WTC11 (cell line): ENCODE measurements at places on chromosomes 2 and 18.

DNA sequence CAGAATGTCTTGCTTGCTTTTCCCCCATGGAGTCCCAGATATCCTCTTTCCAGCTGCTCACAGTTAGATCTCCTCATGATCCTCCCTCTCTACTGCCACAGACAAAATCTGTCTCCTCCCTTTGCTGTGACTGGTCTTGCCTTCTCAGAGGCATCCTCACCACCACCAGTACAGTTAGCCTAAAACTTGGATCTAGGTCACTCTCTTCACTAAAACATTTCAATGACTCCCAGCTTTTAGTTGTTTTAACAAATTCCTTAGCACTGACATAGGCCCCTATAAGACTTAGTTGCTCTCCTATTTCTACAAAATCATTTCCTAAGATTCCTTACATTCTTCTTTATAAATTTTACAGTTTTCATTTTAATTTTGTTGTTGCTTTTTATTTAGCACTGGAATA lies 734.2 kb upstream of the CHAC2 start:
- no peak overlapping the region for H3K4me3 ChIP-seq
- H3K27ac ChIP-seq: no peak overlapping the region
- H3K4me1 ChIP-seq: peaks cover 19% of the 10 kb centered on the region
- no peak for DNase-seq
- H3K27me3 ChIP-seq: peaks cover 18% of the 10 kb centered on the region

- peak; percentile 53 for DNase-seq
- peaks cover 32% of the 10 kb centered on the region for H3K4me1 ChIP-seq
- no peaks in the 10 kb centered on the region for H3K36me3 ChIP-seq
- peak overlapping the region; percentile 13; the same call in 1 of the 2 replicates for H3K4me3 ChIP-seq
- peaks cover 12% of the 10 kb centered on the region for H3K27me3 ChIP-seq
- peak overlapping the region; percentile 47; the same call in 1 of the 2 replicates for H3K27ac ChIP-seq
These were observed 624.9 kb upstream of the FANCL start for GRCh38 chr2:58866040-58866439.

GRCh38 chr2:202771741-202772460 lies 99.7 kb downstream of the ICA1L start:
- DNase-seq: no peak
- no peaks in the 10 kb centered on the region for H3K27me3 ChIP-seq
- peaks cover 10% of the 10 kb centered on the region; the same call in 1 of the 2 replicates for H3K36me3 ChIP-seq
- no peak overlapping the region for H3K27ac ChIP-seq

GRCh38 chr2:177242121-177242987 lies 22.2 kb downstream of the NFE2L2 start:
- DNase-seq: no peak
- H3K4me1 ChIP-seq: peaks cover 63% of the 10 kb centered on the region
- H3K27ac ChIP-seq: peak overlapping the region; percentile 82

DNA sequence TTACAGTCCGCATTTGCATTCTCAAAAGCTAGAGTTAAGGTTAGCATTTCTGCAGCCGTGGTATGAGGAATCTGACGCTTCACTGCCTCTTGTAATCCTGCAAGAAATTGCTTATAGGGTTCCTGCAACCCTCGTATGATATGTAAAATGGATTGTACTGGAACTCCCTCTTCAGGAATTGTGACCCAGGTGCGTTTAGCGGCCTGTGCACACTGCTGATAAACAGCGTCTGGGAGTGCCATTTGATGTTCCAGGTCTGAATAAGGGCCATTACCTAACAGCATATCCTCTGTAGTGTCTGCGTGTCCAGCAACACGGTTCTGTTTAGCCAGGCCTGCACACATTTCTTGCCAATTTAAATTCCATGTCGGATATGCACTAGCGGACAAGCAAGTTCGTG lies 42.5 kb downstream of the CXCR4 start:
- peaks cover 6% of the 10 kb centered on the region; the same call in 1 of the 2 replicates for H3K27me3 ChIP-seq
- peaks cover 10% of the 10 kb centered on the region for H3K4me1 ChIP-seq
- DNase-seq: no peak
- H3K36me3 ChIP-seq: peaks cover 39% of the 10 kb centered on the region

GRCh38 chr2:169867579-169867978 lies 40.3 kb downstream of the UBR3 start:
- H3K4me3 ChIP-seq: no peak overlapping the region
- H3K27ac ChIP-seq: no peak overlapping the region
- H3K27me3 ChIP-seq: no peaks in the 10 kb centered on the region
- no peaks in the 10 kb centered on the region for H3K36me3 ChIP-seq
- DNase-seq: no peak

- H3K27ac ChIP-seq: no peak overlapping the region
- H3K36me3 ChIP-seq: no peaks in the 10 kb centered on the region
- no peak for DNase-seq
- no peak overlapping the region for H3K4me3 ChIP-seq
- H3K4me1 ChIP-seq: no peaks in the 10 kb centered on the region
These were observed 28.0 kb upstream of the MARCO start for GRCh38 chr2:118913803-118914645.

- peak overlapping the region; percentile 20 for H3K27ac ChIP-seq
- H3K4me3 ChIP-seq: peak overlapping the region; percentile 29
- H3K4me1 ChIP-seq: peaks cover 38% of the 10 kb centered on the region
- 0 out of 2 replicates have a peak, but pooled peaks cover 2% of the 10 kb centered on the region for H3K36me3 ChIP-seq
- H3K27me3 ChIP-seq: no peaks in the 10 kb centered on the region
These were observed 5.1 kb downstream of the PTPN4 start for GRCh38 chr2:119764832-119765231.

DNA sequence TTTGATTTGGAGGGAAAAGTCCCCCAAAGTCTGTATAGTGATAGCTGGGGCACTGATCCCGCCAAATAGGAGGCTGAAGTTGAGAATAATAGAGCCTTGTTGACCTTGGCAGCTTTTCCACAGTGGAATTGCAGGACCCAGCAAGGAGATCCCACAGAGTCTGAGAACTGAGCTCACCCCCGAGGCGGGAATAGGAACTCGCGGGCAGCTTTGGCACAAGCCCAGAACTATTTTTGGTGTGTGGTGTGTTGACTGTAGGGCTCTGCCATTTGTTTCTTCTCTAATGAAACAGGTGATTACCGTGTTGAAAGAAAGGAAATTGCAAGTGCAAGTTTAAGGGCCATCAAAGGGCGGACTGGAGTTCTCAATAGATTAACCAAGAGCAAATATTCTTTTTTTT lies 34.0 kb downstream of the SH3RF3 start:
- peaks cover 2% of the 10 kb centered on the region; the same call in 1 of the 2 replicates for H3K27me3 ChIP-seq
- no peak overlapping the region for H3K4me3 ChIP-seq
- no peaks in the 10 kb centered on the region for H3K36me3 ChIP-seq
- DNase-seq: no peak
- peaks cover 10% of the 10 kb centered on the region for H3K4me1 ChIP-seq

GRCh38 chr2:81981585-81981984 lies 1677.0 kb upstream of the LRRTM1 start:
- peaks cover 6% of the 10 kb centered on the region for H3K36me3 ChIP-seq
- no peak for DNase-seq
- H3K4me3 ChIP-seq: no peak overlapping the region

- H3K36me3 ChIP-seq: no peaks in the 10 kb centered on the region
- no peak for DNase-seq
- H3K27ac ChIP-seq: no peak overlapping the region
- H3K4me1 ChIP-seq: peaks cover 8% of the 10 kb centered on the region
- no peak overlapping the region for H3K4me3 ChIP-seq
- H3K27me3 ChIP-seq: no peaks in the 10 kb centered on the region
These were observed 71.6 kb upstream of the EFEMP1 start for GRCh38 chr2:55995211-55995610.

GRCh38 chr2:146602383-146602782 lies 1242.4 kb upstream of the ACVR2A start:
- H3K4me3 ChIP-seq: no peak overlapping the region
- no peaks in the 10 kb centered on the region for H3K27me3 ChIP-seq
- no peak overlapping the region for H3K27ac ChIP-seq
- no peak for DNase-seq

DNA sequence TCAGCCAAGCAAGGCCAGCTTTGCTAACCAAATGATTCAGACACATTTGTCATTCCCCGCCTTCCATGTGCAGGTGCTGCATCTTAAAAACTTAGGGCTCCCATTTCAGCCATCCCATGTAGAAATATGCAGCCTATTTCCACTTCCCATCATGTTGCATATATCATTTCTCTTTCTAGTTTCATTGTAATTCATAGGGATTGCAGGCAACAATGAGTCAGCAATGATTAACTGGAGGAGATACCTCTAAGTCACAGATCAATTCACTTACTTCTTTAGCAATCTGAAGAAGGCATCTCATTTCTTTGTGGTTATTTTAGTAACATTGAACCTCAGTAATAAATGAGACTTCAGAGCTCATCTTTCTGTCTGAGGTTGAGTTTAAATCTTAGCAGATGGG lies 276.1 kb upstream of the PKDCC start:
- H3K4me3 ChIP-seq: no peak overlapping the region
- DNase-seq: no peak
- no peaks in the 10 kb centered on the region for H3K27me3 ChIP-seq
- no peak overlapping the region for H3K27ac ChIP-seq
- peaks cover 19% of the 10 kb centered on the region for H3K4me1 ChIP-seq

DNA sequence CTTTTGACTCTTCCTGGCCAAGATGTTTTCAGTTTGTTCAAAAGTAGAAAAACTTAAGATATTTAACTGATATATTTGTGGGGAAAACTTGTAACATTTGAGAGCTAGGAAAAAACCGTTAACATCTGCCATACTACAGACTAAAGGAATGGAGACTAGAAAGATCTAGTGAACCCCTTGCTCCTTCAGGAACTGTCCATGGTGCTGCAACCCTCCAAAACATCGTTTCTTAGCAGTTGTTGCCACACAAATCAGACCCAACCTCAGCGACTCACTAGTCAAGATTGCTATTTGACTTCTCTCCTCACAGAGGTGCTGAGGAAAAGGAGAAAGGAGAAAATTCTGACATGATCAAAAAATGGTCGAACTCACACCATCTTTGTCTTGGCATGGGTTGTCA lies 393.8 kb upstream of the LYPD1 start:
- no peaks in the 10 kb centered on the region for H3K36me3 ChIP-seq
- no peaks in the 10 kb centered on the region for H3K27me3 ChIP-seq
- DNase-seq: peak; percentile 78
- no peaks in the 10 kb centered on the region for H3K4me1 ChIP-seq
- no peak overlapping the region for H3K27ac ChIP-seq
- H3K4me3 ChIP-seq: no peak overlapping the region

DNA sequence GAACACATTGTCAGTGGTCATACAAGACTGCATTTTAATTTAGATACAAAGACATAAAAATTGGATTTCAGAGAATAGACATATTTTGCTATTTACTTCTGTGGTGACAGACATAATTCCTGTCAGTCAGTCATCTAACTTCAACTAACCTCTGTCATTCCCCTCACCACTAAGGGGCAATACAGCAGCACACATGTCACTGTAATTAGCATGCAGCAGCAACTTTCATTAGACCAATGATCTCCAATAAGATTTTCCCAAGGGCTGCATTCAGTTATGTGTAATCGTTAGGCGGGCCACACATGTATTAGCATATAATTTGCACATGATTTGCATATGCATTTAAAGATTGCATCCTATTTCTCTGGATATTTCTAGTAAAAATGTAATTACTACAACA lies 624.5 kb downstream of the NR4A2 start:
- H3K27ac ChIP-seq: no peak overlapping the region
- no peak for DNase-seq
- no peaks in the 10 kb centered on the region for H3K4me1 ChIP-seq

DNA sequence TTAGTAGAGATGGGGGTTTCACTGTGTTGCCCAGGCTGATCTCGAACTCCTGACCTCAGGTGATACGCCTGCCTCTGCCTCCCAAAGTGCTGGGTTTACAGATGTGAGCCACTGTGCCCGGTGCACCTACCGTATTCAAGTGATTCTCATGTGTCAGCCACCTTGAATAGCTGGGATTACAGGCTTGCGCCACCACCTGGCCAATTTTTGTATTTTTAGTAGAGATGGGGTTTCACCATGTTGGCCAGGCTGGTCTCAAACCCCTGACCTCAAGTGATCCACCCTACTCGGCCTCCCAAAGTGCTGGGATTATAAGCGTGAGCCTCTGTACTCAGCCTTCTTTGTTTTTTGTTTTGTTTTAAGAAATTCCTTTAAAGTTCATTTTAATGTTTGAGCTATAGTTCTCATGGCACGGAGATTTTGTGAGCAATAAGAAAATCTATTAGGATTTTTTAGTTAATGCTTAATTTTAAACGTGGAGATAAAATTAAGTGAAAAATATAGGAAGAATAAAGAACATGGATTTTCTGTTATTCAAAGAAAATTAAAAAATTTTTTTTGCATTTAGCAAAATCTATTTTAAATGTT lies 242.6 kb downstream of the PHLPP1 start:
- H3K4me3 ChIP-seq: no peak overlapping the region
- H3K4me1 ChIP-seq: peaks cover 17% of the 10 kb centered on the region
- peaks cover 38% of the 10 kb centered on the region for H3K36me3 ChIP-seq
- no peaks in the 10 kb centered on the region for H3K27me3 ChIP-seq

- H3K27me3 ChIP-seq: no peaks in the 10 kb centered on the region
- no peaks in the 10 kb centered on the region for H3K4me1 ChIP-seq
- no peak overlapping the region for H3K4me3 ChIP-seq
- no peak overlapping the region for H3K27ac ChIP-seq
- H3K36me3 ChIP-seq: peaks cover 27% of the 10 kb centered on the region
These were observed 52.7 kb downstream of the AGFG1 start for GRCh38 chr2:227524665-227525064.

GRCh38 chr2:133503323-133503722 lies 64.9 kb downstream of the NCKAP5 start:
- no peak overlapping the region for H3K4me3 ChIP-seq
- no peaks in the 10 kb centered on the region for H3K36me3 ChIP-seq
- no peak for DNase-seq
- no peak overlapping the region for H3K27ac ChIP-seq
- H3K27me3 ChIP-seq: no peaks in the 10 kb centered on the region
- H3K4me1 ChIP-seq: 0 out of 2 replicates have a peak, but pooled peaks cover 4% of the 10 kb centered on the region

DNA sequence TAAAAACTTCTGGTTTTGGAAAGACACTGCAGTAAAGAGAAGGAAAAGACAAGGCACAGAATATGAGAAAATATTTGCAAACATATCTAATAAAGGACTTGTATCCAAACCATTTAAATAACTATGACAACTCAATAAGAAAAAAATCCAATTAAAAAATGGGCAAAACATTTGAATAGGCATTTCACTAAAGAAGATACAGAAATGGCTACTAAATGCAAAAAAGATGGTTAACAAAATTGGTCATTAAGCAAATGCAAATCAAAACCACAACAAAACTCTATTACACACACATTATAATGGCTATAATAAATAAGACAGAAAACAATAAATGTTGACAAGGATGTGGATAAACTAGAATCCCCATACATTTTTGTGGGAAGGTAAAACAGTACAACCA lies 14.5 kb downstream of the MYOM1 start:
- no peaks in the 10 kb centered on the region for H3K4me1 ChIP-seq
- H3K4me3 ChIP-seq: no peak overlapping the region
- H3K27me3 ChIP-seq: no peaks in the 10 kb centered on the region
- H3K27ac ChIP-seq: no peak overlapping the region
- no peak for DNase-seq
- no peaks in the 10 kb centered on the region for H3K36me3 ChIP-seq

- DNase-seq: no peak
- H3K4me1 ChIP-seq: no peaks in the 10 kb centered on the region
- no peak overlapping the region for H3K27ac ChIP-seq
These were observed 82.2 kb downstream of the RAB31 start for GRCh38 chr18:9790261-9790660.

GRCh38 chr18:56321470-56321869 lies 316.9 kb downstream of the TXNL1 start:
- H3K27ac ChIP-seq: no peak overlapping the region
- H3K4me1 ChIP-seq: peaks cover 4% of the 10 kb centered on the region; the same call in 1 of the 2 replicates
- no peak for DNase-seq
- H3K36me3 ChIP-seq: no peaks in the 10 kb centered on the region
- peaks cover 3% of the 10 kb centered on the region; the same call in 1 of the 2 replicates for H3K27me3 ChIP-seq
